Stimulated activated naive CD4-positive, alpha-beta T cell treated with Interleukin-2 at 50 U/mL for 16 hours (primary cell): ENCODE measurements at places on chromosomes 7 and 10.

DNA sequence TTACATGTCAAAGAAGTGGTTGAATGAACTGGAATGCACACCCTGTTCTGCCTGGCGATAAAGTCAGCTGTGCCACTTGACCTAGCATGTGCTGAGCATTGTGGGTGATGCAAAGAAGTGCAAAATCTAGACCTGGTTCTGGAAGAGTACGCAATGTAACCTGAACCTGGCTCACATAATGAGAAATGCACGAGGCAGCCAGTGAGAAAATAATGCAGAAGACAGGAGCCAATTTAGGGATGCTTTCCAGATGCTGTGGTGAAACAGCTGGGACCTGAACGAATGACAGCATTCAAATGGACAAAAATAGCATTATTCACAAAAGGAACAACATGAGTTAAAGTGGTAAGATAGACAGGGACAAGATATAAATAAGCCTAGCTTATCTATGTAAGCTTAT lies 402.6 kb downstream of the SORCS1 start:
- no peak for DNase-seq

- DNase-seq, result no peak
These were observed 95.0 kb downstream of the FRMD4A start for GRCh38 chr10:14235566-14236195.

DNA sequence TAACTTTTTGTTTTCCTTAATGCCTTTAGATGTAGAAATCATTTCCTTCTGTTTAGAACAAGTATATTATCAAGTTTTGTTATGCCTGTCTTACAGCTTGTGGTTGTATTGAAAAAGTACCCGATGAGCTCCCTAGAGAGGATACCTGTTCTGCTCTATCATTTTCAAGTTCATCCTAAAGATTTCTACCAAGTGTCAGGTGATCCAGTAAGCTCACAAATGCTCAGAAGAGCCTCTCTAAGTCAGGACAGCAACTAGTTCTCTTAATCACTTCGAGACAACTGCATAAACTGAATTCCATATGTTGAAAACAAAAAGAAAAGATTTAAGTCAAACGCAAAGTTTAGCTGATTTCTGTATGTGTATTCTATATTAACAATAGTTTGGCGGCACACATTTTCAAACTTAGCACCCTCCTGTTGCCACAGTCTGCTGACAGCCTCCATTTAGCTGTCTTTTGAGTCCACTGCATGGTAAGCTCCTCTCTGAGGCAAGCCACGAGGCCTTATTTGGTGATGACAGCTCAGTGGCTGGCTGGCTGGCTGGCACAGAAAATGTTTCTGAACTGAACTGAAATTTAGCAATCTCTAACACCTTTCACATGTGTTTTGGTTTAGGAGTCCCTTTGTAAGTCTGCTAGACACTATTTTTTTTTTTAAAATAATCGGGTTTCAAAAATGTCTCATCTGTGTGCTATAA lies 59.4 kb downstream of the SEMA3C start:
- DNase-seq, result no peak

DNA sequence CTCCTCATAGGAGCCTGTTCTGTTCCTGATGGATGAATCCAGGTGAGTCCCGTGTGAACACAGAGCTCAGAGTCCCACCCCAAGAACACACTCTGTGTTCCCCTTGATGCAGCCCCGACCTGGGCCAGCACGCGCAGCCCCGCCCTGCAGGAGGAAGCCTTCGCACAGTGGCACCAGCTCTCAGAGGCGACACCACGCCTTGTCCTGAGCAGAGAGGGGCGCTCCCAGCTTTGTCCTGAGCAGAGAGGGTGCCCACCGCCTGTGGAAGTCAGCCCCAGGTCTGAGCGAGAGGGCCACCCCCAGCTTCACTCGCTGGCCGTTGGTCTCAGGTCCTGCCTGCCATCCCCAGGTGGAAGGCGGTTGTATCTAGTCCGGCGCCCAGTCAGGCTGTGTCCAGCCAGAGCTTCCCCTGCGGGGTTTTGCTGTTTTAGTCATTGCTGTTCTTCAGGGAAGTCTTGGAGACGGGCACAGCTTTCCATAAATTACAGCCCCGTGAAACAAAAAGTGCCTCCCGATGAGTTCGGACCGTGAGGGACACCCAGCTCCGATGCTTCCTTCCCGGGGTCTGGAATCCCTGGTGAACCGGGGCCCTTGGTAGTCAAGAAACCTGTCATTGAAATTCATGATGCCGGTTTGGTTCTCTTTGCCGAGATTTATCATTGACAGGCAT lies 43.6 kb downstream of the NKX6-2 start:
- DNase-seq, result no peak

DNA sequence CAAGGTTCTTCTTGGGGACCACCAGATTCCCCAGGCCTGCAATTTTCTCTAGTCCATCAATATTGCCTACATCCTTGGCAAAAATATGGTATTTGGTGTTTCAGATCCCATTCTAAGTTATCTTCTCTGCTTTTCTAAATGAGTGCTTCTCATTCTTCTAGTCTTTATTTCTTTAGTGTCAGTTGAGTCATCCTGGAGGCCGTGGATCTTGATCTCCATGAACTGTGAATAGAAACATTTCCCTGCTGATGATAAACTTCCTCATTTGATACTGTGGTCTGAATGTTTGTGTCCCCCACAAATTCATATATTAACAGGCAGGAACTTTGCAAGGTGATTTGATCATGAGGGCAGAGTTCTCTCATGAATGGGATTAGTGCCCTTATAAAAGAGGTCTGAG lies 779.3 kb downstream of the INHBA start:
- DNase-seq, result no peak

DNA sequence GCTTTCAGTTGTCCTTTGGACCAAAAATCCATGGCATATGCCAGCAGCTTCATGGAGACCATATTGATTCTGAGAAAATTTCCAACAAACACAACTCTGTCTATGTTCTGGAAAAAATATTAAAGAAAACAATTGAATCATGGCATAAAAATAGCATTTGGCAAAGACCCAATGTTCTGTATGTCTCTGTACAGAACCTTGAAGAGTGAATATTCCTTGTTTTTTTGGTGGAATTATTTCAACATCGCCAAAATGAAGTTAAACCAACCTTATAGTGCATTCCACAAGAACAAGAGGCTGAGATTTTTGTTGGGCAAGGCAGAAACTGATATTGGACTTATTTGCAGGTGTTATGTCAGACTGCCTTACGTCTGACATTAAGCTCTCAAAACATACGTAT lies 53.3 kb upstream of the SLC16A12 start:
- DNase-seq, result no peak

GRCh38 chr10:26359670-26360069 lies 78.5 kb upstream of the APBB1IP start:
- no peak for DNase-seq
